ENCODE measurements at places on chromosomes 7 and 10.

DNA sequence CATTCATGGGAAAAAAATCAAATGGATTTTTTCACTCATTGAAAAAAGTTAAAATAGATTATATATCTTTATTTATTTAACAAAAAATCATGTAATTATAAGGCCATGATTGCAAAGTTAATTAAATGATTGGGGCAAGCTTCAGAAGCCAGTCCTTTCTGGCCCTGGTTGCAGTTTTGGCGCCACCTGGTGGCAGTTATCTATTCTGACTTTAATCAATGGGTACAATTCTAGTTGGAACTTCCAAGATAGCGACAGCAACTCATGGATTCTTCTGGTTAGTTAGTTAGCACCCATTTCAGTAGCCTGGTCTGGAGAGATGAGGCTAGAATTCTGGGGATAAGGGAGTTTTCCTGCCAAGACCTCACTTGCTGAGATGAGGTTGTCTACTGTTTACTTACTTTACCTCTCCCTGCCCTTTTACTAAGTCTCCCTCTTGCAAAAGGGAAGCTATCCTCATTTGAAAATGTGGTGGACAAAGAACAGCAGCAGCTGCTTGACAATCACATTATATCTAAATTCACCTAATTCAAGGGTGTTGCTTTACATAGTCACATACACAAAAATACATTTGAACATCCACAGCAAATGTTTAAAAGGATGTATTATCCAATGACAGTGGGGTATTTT, 42.3 kb downstream of the NOC3L start:
- DNase-seq: peak; percentile 47

DNA sequence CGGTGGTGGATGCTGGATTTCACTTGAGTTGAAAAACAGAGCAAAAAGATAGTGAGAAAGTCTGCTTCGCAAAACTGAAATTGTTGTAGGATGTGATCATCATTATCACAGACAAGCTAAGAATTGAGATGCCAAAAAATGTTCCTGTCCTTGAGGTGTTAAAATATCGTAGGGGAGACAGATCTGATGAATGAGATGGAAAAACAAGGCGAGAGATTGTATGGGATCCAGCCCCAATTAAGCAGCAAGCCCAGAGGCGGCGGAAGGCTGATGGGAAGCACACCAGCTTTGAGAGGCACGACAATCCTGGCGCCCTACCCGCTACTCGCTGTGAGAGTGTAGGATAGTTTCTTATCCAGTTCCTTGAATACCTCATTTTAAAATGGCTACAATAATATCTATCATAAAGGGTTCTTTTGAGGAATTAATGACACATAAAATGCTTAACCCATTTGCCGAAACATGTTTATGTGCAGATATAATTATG, 131.1 kb upstream of the PTN start:
- DNase-seq: no peak

GRCh38 chr10:73818402-73818801, 7.0 kb upstream of the NDST2 start:
- DNase-seq: no peak

GRCh38 chr7:94605031-94605430, 50.9 kb downstream of the SGCE start:
- DNase-seq: peak; percentile 7

- DNase-seq: no peak
These were observed 62.3 kb downstream of the ARL4A start for GRCh38 chr7:12749746-12750145.

DNA sequence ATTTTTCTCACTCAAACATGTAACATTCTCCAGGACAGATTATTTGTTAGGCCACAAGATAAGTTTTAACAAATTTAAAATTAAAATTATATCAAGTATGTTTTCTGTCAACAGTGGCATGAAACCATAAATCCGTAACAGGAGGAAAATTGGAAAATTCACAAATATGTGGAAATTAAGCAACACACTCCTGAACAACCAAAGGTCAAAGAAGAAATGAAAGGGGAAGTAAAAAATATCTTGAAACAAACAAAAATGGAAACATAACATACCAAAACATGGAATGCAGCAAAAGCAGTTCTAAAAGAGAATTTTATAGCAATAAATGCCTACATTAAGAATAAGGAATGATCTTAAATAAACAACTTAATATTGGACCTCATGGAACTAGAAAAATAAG, 147.3 kb downstream of the ZEB1 start:
- DNase-seq: no peak

- no peak for DNase-seq
These were observed 128.6 kb upstream of the AOAH start for GRCh38 chr7:36852931-36853330.

- DNase-seq: no peak
These were observed 31.3 kb upstream of the GALNT11 start for GRCh38 chr7:151993977-151994676.

DNA sequence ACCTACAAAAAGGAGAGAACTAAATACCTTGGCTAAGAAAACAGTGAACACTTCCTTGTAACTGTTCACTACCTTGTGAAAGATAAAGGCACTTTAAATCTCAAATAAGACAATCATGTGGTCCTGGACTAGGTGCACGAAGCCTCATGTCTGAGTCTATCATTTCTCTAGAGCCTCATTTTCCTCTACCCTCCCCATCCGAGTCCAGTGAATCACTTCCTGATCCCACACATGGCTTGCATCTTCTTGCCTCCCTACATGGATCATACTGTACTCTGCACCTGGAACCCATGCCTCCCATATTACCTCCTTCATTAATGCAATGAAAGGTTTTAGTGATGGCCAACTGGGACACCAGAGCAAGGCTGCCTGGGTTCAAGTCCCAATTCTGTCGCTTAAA, 34.5 kb downstream of the SNX10 start:
- no peak for DNase-seq

DNA sequence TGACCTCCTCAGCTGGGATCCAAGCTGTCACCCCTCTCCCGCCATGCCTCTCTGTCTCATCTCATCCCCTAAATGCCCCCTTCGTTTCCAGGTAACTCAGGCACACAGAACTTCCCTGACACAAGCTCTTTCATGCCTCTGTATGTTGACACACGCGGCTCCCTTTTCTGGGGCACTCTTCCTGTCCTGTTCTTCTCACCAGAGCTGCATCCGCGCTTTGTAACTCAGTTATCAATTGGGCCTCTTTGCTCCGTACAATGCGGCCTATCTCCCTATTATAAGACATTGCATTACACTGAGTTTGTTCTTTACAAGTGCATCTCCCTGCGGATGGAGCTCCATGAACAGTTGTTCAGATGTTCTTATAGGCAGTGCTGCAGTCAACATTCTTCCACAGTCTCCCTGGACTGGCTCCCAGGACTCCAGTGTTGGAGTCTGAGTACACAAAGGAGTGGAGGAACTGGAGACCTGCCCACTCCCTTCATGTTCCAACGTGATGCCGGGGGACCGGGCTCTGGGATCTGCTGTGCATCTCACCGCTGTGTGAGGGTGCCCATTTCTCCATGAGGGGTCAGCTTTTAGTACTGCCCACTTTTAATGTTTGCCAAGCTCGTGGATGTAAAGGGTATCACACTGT, 56.9 kb upstream of the TNS3 start:
- no peak for DNase-seq

DNA sequence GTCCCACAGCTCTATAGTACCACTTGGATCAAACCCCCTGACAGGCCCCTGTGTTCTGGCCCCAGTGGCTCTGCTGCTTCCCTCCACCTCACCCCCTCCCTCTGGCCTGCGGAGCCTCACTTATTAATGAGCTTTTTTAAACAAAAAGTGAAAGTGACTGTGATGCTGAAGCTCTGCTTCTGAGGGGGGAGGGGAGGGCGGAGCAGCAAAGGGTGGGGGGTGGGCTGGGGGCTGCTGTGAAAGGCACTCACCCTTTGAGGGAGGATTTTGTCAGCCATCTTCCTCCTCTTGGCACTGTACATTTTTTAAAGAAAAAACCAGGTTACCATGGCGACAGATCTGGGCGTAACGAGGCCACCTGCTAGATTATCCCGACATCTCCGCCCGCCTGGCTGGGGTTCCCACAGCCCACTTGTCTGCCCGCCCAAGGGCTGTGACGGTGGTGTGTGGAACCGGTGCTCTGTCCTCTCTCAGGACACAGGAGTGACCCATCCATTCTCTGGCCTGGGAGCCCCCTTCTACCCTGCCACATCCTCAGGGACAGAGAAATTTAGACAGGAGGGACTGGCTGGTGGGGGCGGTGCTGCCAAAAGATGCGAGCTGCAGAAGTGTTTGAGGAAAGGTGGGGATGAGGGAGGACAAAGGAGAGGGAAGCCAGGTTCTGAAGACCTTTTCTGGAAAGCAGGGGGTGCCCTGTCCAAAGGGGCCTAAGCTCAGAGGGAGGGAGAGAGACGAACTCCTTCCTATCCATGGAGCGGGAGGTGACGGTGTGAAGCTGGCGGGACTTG, 4.9 kb downstream of the SMARCD3 start:
- peak; percentile 76 for DNase-seq

GRCh38 chr10:11535346-11535959, 76.0 kb downstream of the USP6NL start:
- DNase-seq: no peak

DNA sequence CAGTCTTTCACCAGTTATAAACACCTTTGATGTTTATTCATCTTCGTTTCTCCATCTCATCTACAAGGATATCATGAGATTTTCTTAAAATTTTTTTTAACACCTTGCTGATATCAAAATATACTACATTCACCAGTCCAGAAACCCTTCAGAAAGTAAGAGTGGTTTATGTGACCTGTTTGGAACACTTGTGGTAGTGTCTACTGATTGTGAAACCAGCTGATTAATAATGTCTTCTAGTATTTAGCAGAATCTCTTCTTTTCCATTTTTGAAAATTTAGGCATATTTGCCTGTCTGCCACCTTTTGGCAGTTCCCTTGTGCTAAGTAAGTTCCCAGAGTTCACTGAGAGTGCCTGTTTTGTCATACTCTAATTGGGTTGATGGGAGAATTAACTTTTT, 18.5 kb downstream of the DLD start:
- DNase-seq: no peak

- DNase-seq: no peak
These were observed 466.1 kb downstream of the PARD3 start for GRCh38 chr10:34348917-34349485.

DNA sequence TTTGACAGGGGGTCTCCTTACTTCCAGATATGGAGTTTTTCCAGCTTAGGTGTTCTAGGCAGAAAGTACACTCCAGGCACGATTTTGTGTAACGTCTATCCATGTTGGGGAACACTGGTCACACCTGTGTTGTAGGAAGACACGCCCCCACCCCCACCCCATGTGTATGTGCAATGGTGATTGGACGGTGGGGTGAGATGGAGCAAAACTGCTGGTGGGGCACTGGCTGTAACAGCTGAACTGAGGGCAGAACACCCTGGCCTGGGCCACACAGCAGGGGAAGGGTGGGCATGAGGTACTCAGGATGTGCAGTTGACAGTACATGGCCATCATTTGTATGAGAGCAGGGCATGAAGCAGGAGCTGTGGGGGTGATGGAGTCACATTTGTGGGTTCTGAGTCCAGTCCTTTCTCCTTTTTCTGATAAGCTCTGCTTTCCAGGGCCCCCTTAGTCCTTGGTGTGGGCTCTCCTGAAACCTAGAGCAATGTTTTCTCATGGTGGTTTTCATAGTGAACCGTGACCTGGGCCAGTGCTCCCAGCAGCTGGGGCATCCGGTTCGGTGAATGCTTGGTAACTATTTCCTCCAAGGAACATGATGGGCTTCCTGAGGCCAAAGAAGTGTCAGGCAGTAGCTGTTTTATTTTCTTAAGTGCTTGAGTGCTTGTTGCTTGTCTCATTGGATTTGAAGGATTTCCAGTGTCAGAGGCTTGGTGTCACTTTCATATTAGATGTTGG, 63.4 kb upstream of the AQP1 start:
- DNase-seq: no peak

DNA sequence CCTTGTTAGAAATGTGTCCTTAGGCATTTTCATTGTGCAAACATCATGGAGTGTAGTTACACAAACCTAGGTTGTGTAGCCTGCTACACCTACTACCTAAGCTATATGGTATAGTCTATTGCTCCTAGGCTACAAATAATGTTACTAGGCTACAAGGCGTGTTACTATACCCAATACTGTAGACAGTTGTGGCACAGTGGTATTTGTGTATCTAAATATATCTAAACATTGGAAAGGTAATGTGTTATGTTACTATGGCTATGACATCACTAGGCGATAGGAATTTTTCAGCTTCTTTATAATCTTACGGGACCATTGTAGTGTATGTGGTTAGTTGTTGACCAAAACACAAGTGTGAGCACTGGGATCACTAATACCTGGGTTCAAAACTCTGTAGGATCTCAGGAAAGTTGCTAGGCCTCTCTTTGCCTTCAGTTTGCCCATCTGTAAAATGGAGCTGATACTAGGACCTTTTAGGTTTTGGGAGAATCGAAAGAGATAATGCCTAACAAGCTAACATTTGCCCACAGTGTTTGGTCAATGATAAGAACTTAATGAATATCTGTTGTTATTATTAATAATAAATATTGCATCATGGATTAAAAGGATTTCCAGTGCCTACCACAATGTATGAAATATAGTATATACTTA, 2.7 kb downstream of the BICC1 start:
- DNase-seq: no peak

DNA sequence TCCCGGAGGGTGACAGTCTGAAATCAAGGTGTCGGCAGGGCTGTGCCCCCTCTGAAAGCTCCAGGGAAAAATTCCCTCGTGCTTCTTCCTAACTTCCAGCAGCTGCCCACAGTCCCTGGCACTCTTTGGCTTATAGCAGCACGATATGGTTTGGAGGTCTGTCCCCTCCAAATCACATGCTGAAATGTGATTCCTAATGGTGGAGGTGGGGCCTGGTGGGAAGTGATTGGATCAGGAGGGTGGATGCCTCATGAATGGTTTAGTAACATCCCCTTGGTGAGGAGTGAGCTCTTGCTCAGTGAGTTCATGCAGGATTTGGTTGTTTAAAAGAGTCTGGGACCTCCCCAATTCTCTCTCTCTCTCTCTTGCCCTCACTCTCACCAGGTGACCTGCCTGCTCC, 51.1 kb downstream of the GPAM start:
- DNase-seq: no peak
